ENCODE measurements at places on chromosomes 3 and 15.

DNA sequence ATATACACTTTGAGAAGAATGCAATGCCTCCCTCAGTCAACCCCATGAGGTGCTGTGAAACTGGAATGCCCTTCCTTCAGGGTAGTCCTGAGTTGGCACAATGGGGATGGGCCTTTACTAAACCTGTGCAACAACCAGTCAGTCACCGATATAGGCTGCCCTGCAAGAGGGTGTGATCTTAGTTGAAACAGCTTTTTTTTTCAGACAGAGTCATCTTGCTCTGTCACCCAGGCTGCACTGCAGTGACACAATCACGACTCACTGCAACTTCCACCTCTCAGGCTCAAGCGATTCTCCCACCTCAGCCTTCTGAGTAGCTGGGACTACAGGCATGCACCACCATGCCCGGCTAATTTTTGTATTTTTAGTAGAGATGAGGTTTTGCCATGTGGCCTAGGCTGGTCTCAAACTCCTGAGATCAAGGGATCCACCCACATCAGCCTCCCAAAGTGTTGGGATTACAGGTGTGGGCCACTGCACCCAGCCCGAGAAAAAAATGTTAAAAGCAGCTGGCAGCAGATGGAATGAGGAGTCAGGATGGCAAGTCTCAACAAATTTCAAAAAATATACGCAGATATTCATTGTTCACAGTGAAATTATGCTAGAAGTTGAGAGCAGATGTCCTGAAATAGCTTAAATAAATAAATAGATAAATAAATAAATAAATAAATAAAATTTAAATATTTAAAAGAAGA, 31.8 kb downstream of the MYO5A start:
- DNase-seq, result no peak

- DNase-seq, result peak; percentile 31
Observed at GRCh38 chr3:178986456-178986855, 85.2 kb downstream of the ZMAT3 start.

DNA sequence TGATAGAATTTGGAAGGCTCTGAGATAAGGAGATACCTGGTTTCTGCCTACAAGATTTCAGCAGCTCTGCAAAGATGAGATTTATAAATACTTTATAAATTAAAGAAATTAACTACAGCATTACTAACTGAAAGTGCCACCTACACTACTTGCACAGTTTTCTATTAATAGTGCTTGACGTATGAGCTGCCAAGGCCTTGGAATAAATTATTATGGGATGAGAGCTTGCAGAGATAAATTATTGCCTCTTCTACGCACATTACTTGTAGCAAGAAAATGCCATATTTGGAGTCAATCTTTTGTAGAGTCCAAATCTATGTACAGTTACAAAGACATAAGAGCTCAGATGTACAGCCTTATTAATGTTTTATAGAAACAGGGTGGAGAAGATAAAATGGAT, 89.1 kb downstream of the BCHE start:
- no peak for DNase-seq

DNA sequence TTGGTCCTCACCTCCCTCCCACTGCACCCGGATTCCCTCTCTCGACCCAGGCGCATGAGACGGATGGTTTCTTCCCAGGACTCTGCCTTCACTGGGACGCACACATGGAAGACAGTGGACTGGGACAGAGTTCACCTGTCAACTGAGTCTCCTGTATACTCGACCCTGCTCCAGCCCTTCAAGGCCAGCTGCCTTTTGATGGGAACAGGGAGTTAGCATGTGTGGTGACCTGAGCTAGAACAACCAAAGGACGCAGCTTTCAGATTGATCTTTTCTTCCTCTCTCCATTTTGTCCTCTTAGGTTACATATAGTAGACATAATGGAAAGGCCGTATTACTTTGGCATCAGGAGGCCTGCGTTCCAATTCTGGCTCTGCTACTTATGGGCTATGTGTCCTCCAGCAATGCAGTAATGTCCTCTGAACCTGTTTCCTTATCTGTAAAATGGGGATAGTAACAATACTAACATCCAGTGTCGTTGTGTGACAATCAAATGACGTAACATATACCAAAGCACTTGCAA, 94.1 kb downstream of the PEX5L start:
- no peak for DNase-seq

- DNase-seq, result no peak
Observed at GRCh38 chr3:11699083-11699427, 55.3 kb upstream of the VGLL4 start.

DNA sequence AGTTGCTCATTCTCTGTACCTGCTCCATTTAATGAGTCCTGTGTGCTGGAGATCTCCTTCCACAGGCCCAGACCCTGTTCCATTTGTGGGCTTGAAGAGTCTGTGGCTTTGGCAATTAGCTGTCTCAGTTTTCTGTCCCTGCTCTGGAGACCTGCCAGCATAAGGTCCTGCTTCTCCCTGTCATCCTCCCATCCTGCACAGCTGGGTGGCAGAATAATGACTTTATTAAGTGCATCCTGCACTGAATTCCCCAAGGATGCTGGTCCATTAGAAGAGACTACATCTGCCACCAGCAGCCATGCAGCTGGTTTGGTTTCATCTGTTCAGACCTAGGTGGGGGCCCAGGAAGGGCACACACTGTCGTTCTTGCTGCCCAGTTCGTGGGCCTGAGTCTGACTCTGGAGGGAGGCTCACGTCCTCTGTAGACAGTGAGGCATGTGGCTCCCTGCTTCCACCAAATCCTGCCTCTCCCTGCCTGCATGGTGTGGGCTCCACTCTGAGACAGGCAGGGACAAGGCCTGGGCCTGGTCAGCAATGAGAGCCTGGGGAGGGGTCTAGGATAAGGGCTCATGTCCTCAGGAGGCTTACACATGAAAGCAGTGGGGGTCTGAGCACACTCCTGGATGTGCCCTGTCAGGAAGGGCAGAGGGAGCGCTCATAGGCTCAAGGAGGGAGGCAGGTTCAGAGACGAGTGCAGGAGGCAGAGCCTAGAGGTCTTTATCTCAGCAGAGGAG, 78.4 kb upstream of the PRR23E start:
- no peak for DNase-seq

GRCh38 chr3:32176989-32177701, 61.3 kb upstream of the CMTM8 start:
- no peak for DNase-seq

GRCh38 chr3:151093905-151094304, 8.4 kb downstream of the MED12L start:
- no peak for DNase-seq

GRCh38 chr3:49170744-49171118, 667 bp upstream of the KLHDC8B start:
- DNase-seq, result no peak

GRCh38 chr3:39142067-39142466, 11.3 kb downstream of the CSRNP1 start:
- no peak for DNase-seq

GRCh38 chr15:88636050-88636449, 2.8 kb upstream of the ISG20 start:
- no peak for DNase-seq

- DNase-seq, result no peak
Observed at GRCh38 chr3:69438476-69438875, 52.6 kb upstream of the FRMD4B start.

- no peak for DNase-seq
Observed at GRCh38 chr3:100802126-100802525, 92.8 kb downstream of the TFG start.

DNA sequence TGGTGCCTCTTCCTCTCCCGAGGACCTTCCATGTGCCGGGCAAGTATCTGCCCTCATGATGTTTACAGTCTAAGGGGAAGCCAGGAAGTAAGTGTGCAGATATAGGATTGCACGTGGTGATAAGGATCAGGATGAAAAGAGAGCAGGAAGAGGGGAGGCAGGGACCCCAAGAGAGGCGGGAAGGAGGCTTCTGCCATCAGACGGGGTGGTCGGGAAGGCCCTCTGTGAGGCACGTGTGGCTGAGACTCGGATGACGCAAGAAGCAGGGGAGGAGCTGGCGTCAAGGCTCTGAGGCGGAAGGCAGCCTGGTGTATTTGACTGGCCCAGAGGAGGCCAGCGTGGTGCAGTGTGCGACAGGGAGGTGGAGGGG, 762 bp upstream of the IQSEC1 start:
- DNase-seq, result peak; percentile 33

DNA sequence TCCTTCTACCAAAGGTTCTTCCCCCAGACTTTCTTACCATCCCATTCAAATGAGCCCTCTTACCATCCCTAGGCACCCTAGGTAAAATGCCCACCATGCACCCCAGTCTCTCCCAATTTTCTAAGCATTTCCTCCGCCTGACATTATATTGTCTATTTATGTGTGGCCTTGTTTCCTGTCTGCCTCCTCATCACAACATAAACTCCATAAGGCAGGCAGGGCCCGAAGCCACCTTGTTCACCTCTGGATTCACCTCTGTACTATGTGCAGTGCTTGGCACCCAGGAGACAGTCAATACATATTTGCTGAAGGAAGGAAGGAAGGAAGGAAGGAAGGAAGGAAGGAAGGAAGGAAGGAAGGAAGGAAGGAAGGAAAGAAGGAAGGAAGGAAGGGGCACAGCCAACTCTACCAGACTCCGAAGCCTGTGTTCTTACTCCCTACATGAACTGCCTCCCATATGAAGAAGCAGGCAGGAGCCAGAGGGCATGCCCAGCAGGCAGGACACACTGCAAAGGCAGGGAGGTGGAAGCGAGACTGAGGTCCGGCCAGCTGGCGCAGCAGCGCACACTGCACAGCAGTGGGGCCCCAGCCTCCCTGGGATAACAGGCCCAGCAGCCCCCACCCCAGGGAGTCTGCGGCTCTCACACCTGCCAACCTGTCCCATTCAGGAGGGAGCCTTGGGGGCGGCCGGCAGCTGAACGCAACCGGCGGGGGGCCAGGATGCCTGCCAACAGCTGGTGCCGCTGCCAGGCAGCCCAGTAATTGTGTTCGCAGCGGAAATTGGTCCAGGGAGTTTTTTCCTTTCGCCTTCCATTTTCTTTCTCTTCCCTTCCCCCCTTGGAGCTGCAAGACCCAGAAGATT, 106.0 kb upstream of the LINGO1 start:
- peak; percentile 82 for DNase-seq

DNA sequence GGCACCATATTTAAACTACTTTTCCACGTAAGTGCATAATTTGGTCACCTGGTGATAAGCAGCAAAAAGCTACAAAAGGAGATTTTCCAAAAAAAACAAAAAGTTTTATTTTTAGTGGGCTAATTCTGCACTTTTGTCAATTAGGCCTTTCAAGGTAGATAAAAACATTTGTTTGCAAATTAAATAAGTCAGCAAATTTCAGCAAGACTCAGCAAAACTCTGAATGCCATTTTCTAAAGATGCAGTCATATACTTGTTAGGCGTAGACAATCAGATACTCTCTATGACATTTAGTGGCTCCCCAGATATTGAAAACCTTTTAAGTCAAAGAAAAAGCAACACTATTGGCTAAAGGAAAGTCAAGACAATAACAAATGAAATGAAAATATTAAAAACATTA, 400.2 kb upstream of the GOLIM4 start:
- DNase-seq, result no peak

DNA sequence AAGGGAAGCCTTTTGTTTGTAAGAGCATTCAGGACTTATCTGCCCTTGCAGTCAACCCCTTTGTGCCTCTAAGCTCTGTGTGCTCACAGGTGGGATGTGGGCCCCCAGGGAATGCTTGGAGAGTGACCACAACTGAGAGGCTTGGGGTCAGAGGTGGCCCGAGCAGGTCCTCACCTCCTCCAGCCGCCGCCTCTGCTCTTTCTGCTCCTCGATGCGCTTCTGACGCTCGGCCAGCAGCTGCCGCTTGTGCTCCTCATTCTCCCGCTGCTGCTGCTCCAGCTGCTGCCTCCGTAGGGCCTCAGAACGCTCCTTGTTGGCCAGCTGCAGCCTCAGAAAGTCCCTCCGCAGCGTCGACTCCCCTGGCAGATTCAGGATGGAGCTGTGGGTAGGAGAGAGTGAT, 130.8 kb upstream of the SLC2A2 start:
- DNase-seq, result no peak

DNA sequence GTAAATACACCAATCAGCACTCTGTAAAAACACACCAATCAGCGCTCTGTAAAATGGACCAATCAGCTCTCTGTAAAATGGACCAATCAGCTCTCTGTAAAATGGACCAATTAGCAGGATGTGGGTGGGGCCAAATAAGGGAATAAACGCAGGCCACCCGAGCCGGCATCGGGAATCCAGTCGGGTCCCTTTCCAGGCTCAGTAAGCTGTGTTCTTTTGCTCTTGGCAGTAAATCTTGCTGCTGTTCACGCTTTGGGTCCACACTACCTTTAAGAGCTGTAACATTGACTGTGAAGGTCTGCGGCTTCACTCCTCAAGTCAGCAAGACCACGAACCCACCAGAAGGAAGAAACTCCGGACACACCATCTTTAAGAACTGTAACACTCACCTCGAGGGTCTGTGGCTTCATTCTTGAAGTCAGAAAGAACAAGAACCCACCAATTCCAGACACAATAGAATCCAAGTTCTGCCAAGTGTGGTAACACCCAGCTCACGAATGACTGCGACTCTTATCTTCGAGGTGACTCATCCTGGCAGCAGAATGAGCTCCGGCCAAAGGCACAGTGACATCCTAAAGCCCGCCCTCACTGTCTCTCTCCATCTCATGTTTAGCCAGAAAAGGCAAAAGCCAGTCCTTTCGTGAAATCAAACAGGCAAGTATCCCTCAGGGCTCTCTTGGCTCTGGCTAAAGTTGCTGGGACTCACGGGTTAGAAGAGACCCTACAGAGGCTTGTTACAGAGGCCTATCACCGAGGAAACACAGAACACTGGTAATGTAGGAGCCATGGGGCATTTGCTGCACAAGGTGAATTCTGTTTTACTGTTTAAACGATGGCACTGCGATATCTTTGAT, 155.2 kb downstream of the FAM43A start:
- no peak for DNase-seq
